Mesendoderm (in vitro differentiated cells): ENCODE measurements at places on chromosomes 3 and 15.

DNA sequence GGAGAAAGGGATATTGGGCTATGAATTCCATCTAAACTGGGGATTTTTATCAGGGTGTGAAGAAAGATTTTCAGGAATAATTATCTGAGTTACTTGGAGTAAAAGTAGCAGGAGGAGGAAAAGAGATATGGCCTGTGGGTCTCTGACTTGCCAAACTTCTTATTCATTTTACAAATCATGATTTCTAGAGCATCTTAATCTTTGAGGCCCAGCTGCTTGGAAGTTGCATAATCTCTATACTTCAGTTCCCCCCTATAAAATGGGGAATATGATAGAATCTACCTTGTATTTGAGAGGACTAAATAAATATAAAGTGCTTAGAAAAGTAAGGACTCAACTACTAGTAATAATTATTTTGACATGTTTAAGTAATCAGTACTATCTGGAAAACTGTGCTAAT lies 11.0 kb upstream of the GABPB1 start:
- no peak overlapping the region for H3K27ac ChIP-seq
- H3K4me3 ChIP-seq = no peak overlapping the region
- DNase-seq = no peak
- peaks cover 5% of the 10 kb centered on the region for H3K36me3 ChIP-seq
- H3K27me3 ChIP-seq = no peaks in the 10 kb centered on the region

GRCh38 chr15:60479361-60480110 lies 594 bp upstream of the ICE2 start:
- H3K27ac ChIP-seq = peak overlapping the region; percentile 10
- no peaks in the 10 kb centered on the region for H3K4me1 ChIP-seq
- H3K4me3 ChIP-seq = peak overlapping the region; percentile 59
- peak; percentile 18 for DNase-seq

GRCh38 chr3:106007512-106007911 lies 138.7 kb upstream of the CBLB start:
- peaks cover 2% of the 10 kb centered on the region for H3K4me1 ChIP-seq
- peak; percentile 73 for DNase-seq
- H3K27ac ChIP-seq = no peak overlapping the region
- H3K4me3 ChIP-seq = no peak overlapping the region
- no peaks in the 10 kb centered on the region for H3K36me3 ChIP-seq

DNA sequence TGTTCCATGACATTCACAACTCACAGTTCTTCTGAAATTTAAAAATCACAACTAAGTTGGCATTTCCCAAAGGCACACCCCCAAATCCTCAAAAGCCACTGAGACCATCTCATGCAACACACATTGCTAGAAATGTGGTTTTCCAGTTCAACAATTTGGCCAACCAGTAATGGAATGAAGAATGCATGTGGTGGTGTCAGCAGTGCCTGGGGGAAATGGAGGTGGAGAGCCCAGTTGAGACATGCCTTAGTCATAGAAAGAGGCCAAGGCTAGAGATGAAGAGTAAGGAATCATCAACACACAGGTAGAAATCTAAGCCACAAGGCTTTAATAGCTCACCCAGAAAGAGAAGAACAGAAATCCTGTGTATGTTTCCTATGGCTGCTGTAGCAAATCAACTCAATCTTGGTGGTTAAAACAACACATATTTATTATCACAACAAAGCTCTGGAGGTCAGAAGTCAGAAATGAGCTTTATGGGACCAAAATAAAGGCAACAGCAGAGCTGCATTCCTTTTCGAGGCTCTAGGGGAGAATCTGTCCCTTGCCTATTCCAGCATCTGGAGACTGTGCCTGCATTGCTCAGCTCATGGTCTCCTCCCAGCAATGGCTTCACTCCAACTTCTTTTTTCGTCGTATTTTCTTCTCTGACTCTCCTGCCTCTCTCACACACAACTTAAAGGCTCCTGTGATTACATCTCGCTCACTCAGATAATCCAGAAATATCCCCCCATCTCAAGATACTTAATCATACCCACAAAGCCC lies 54.0 kb downstream of the SNTN start:
- no peak for DNase-seq
- H3K4me3 ChIP-seq = no peak overlapping the region
- no peaks in the 10 kb centered on the region for H3K27me3 ChIP-seq
- H3K4me1 ChIP-seq = no peaks in the 10 kb centered on the region
- no peak overlapping the region for H3K27ac ChIP-seq

GRCh38 chr15:95958382-95958781 lies 372.1 kb upstream of the NR2F2 start:
- no peak overlapping the region for H3K27ac ChIP-seq
- no peaks in the 10 kb centered on the region for H3K4me1 ChIP-seq
- H3K36me3 ChIP-seq = no peaks in the 10 kb centered on the region
- no peaks in the 10 kb centered on the region for H3K27me3 ChIP-seq

DNA sequence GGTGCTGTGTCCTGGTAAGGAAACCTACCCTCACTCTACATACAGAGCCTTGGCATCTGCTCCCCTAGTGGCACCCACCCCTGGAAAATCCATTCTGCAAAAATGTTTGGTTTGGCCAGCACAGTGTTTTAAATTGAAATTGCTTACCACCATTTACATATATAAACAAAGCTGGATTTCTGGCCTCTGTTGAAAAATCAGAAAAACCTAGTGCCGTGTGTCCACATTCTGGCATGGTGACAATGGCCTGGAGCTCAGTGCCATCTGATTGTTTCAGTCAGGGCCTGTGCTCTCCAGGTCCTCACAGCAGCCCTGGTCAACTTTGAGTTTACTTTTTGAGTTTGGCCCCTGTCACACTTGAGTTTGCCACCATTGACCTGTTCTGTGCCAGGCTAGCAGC lies 2.9 kb upstream of the IL17RC start:
- H3K36me3 ChIP-seq = no peaks in the 10 kb centered on the region
- H3K4me3 ChIP-seq = no peak overlapping the region
- no peak for DNase-seq
- no peaks in the 10 kb centered on the region for H3K27me3 ChIP-seq

DNA sequence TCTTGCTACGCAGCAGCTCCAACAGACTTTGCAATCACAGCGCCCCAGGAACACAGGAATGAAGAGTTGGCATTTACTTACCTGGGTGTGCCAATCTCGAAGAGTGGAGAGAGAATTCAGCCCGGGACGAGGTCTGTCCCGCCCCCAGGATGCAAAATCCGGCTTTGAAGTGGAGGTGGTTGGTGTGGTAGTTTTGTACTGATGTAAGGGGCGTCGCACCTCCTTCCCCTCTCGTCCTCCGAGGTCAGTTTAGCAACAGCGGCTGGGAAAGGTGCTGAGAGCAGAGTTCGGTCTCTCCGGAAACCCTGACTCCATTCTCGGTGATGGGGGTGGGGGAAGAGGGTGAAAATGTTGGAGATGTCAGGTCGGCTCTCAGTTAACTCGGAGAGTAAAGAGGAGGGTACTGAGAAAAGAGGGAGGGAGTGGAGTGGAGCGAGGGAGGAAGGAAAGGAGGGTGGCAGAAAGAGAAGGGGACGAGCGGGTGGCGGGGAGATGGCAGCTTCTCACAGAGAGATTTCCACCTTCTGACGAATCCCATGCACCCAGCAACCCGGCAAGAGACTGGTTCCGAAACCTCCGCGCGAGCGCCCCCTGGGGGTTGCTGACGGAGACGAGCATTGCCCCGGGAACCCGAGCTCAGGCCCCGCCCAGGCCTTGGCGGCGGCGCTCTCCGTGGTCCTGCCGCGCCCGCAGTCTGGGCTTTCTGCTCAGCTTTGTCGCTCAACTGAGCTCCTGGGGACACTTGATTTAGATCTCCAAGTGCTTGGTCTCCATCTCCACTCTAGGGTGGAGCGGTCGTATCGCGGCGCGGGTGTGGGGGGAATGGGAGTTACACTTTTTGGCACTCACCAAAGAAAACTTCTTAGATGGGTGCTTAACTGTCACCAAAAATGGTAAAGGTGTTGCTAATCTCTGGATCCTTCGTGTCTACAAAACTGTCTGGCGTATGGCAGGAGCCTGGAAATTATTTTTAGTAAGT lies at the start of gene CPNE4:
CPNE4 (minus strand) TSS at position 529 of the 979 bp plus-strand sequence.
- no peaks in the 10 kb centered on the region for H3K36me3 ChIP-seq
- H3K4me1 ChIP-seq = peaks cover 3% of the 10 kb centered on the region
- H3K27ac ChIP-seq = no peak within 1 kb of the TSS
- peak within 1 kb of the TSS; percentile 64 for H3K4me3 ChIP-seq
- no peaks in the 10 kb centered on the region for H3K27me3 ChIP-seq
